Psoas muscle (tissue), 8 donors: ENCODE measurements at places on chromosomes 3 and 15. TPM values are rescaled to one million over a fixed set of nuclear protein-coding genes. Genes with fewer than 3 reads are reported as not detected.
A peak's percentile ranks its signal among the peaks of the same experiment; 100 is the strongest.

Gene GP5
- total RNA-seq: not detected

Gene CATSPER2
- 1.1 TPM for total RNA-seq

Gene PLA2G4E
- total RNA-seq: not detected

Gene CCR8
- not detected for total RNA-seq

Gene PP2D1
- not detected for total RNA-seq

Gene CELSR3
- 0.19 TPM for total RNA-seq

Gene CACNA2D3
- total RNA-seq: 10.2 TPM

Gene SNTN
- total RNA-seq: not detected

Gene CASR
- total RNA-seq: not detected

Gene PPP1R14D
- total RNA-seq: not detected

Gene SLC2A2
- not detected for total RNA-seq

Gene TMCO5A
- total RNA-seq: not detected

GRCh38 chr15:83208367-83208661, 691 bp upstream of the HDGFL3 start:
- DNase-seq: no peak

GRCh38 chr3:153315781-153316180, 153.8 kb downstream of the RAP2B start:
- no peak for DNase-seq

DNA sequence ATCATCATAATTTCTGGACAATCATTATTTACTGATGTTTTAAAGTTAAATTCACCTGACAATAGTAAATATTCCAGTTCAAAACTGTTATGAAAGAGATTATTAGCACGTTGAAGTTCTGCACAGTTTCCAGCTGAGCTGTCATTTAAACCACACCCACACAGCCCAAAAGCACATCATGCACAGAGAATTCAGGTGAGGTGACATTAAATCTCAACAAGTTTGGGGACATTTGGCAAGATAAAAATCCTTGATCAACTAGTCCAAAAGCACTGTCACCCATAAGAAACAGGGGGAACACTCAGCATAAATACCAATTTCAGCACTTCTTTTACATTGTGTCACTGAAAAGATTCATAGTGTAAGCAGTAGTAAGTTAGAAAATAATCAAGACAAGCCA, 6.9 kb downstream of the NCEH1 start:
- DNase-seq: no peak

GRCh38 chr15:62750471-62750870, 292.1 kb upstream of the TPM1 start:
- DNase-seq: no peak

DNA sequence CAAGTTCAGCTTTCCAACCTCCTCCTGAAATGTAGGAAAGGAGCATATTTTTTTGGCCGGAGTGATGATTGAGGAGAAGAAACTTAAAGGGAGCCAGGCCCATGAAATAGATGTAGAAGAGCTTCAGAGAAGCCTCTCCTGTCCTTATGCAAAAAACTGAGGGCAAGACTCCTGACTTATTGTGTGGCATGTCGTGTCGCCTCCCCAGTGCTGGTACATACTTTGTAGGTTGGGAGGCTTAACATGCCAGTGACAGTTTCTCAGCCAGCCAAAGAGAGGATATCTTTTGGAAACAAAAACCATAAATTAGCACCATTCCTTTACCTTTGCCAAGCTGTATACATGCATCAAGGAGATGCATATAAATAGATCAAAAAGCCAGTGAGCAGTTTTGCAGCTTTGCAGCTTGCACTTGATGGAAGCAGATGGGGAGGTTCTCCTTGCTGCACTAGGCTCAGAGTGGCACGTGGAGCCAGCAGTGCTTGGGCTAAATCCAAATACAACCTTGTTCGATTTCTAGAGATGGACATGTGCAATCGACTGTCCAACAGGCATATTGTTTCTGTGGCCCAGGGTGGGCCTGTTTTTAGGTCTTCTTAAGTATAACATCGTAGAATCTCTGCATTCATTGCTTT, 10.2 kb downstream of the SLCO3A1 start:
- DNase-seq: no peak

DNA sequence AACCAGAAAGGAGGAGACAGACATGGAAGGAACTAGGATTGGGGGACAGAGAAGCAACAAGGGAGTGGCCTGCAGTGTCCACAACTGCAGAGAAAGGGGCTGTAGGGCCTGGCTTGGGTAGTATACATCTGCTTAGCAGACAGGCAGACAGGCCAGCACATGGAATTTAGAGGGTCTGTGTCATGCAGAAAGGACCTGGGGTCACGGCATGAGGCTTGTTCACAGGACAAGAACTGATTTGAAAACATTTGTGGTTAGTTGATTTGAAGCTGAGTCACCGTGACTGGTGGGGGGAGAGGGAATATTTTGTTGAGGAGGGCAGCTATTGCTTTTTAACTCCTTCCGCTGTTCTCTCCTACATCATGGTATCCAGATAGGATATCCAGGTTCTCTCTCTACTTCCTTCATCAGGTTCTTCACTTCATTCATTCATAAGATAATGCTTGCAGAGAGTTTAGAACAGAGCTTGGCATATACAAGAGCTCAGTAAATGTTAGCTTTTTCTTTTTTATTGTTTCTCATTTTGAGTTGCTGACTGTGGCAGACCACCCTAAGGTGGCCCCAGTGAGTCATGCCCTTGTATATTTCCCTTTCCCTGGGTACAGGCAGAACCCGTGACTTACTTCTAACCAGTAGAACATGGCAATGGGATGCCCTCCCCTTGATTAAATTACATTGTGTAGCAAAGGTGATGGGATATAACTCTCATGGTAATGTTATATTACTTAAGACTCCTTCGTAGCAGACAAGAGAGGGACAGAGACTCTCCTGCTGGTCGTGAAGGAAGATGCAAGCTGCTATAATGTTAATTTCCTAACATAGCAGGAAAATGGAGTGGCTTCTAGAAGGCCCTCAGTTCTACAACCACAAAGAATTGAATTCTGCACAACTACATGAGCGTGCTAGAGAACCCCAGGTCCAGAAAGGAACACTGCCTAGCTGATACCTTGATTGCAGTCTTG, 95.0 kb upstream of the NMNAT3 start:
- DNase-seq: no peak

DNA sequence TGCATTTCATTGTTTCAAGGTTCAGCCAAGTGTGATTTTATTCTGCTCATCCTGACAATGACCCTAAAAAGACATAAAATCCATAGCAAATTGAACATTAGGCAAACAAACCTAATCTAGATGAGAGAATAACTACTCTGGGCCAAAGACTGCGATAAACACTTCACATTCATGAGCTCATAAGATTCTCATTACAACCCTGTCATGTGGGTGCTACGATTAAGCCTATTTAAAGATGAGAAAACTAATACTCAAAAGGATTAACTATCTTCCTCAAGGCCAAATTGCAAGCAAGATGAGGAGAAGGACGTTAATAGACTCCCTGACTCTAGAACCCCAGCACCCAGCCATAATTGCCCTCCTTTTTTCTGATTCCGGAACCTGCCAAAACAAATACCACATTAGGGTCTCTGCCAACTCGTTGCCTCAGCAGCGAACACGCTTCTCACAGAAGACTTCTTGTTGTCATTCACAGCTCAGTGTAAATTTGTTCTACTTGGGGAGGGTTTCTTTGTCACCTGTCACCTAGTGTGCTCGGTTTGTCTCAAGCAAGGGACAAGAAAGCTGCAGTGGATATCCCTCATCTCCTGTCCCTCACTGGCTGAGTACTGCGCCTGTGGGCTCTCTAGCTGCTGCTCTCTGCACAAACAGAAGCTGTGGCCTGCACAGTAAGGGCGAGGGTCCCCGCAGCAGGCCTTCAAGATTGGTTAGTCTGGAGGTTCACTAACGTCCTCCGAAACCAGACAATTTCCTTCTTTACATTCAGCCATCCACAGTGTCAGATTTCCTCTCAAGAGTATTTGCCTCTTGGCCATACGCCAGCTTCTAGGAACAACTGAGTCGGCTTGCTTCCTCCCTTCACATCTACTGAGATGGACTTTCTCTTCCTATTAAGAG, 200.0 kb upstream of the UBE2E2 start:
- DNase-seq: no peak

DNA sequence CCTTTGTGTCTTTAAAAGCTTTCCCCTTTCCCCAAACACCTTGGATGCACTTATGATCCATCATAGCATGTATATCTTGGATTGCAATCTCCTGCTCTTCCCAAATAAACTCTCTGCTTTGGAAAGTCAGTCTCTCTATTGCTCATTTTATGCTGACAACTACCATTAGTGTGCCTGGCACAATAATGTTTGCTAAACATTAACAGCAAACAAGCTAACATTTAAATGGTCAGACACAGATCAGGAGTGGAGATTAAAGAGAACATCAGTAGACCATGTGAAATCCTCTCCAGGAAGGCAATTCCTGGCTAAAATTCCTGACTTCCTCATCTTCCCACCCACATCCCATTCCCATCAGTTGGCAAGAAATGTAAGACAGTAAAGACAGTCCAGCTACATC, 44.3 kb upstream of the EIF1B start:
- no peak for DNase-seq

DNA sequence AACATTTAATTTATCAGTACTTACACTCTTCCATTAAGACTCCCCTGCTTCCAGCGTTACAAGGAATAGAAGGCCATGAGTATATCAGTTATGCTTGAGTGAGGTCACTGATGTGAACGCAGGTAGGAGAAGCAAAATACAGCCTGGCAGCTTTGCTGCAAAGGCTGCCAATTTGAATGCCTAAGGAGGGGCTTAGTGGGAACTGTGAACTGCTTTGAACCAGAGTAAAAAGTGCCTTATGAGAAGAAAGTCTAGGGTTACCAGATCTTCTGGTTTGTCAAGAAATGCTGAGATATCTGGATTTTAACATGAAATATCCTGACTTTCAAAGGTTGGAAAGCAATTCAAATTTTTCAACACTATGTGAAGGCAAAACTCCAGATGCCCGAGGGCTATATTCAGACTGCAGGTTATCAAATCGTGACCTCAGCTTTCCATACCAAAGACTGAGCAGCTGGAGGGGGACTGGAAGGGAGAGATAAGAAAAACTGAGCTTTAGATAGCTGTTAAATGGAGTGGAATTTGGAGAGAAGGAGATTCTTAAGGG, 446.3 kb upstream of the NECTIN3 start:
- no peak for DNase-seq

DNA sequence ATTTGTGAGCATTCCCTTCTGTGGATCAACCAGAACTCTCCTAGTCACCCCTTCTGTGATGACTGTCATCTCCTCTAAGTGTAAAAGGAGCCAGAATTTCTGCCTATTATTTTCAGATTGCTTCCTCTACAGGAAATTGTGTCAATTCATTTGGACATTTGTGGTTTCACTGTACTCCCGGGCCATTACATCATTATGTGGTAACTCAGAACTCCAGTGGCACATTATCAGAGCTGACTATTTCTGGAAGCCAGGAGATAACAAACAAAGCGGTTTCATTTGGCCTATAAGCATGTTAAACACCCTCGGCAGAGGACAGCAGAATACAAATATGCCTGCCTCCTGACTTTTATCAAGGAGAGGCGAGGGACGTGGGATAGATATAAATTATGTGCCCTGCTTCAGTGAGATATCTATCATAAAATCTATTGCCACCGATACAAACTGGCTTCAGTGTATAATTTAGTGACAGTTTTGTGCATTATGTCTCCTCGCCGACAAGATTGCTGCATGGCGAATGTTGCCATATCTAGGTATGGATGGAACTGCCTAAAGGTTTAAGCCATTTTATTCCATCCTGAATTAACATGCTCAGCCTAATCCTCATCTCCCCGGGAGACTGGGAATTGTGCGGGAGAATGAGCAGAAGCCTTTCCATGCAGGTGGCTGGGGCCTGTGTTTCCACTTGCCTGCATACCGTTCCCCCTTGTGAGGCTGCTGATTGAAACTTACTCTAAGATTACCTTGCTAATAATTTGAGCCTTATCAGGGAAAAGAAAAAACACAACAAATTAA, 193.4 kb upstream of the SEMA6D start:
- DNase-seq: no peak

- DNase-seq: no peak
Observed at GRCh38 chr3:172148241-172148640, 108.9 kb downstream of the FNDC3B start.

GRCh38 chr3:88267847-88268246, 118.1 kb downstream of the C3orf38 start:
- no peak for DNase-seq

GRCh38 chr3:194711913-194712312, 26.2 kb downstream of the FAM43A start:
- peak; percentile 22 for DNase-seq

DNA sequence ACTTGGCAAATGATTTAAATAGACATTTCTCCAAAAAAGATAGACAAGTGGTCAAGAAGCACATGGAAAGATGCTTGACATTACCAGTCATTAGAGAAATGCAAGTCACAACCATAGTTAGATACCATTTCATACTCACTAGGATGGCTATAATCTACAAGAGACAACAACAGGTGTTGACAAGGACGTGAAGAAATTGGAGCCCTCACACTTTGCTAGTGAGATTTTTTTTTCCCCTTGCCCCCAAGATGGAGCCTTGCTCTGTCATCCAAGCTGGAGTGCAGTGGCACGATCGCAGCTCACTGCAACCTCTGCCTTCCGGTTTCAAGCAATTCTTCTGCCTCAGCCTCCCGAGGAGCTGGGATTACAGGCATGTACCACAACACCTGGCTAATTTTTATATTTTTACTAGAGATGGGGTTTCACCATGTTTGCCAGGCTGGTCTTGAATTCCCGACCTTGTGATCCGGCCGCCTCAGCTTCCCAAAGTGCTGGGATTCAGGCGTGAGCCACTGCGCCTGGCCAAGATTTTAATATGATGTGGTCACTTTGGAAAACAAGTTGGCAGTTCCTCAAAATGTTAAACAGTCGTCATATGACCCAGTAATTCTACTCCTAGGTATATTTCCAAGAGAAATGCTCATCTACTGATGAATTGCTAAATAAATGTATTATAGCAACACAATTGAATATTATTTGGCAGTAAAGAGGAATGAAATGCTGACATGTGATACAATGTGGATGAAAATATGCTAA, 103.3 kb downstream of the ATG7 start:
- DNase-seq: no peak

- no peak for DNase-seq
Observed at GRCh38 chr3:196237203-196237602, 20.9 kb downstream of the SLC51A start.

- no peak for DNase-seq
Observed at GRCh38 chr3:128603811-128604775, 46.5 kb downstream of the RPN1 start.

DNA sequence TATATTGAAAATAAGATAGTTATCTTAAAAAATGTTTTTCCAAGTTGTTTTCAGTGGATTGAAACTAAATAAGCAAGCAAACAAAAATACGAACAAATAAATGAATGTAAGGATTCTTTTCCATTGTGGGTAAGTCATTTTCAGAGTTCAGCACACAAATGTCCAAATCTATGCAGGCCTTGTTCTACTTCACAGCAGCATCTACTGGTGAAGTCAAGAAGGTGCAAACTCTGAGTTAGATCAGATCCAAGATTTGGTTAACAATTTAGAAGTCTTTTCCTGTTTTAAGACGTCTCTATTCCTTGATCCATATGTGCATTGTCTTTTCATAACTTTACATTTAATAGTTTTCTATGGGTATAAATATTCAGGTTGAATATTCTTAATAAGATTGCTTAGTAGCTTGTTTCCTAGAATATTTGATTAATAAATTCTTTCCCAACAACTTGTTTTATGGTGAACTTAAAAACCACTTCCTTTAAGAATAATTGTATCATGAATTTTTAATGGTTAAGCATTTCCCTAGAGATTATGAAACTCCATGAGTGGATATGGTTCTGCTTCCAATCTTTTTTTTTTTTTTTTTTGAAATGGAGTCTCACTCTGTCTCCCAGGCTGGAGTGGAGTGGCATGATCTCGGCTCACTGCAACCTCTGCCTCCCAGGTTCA, 10.5 kb downstream of the PTX3 start:
- no peak for DNase-seq
